CD8-positive, alpha-beta T cell (primary cell): ENCODE measurements at places on chromosomes 5 and 9. TPM values are rescaled to one million over a fixed set of nuclear protein-coding genes. Genes with fewer than 3 reads are reported as not detected.

DNA sequence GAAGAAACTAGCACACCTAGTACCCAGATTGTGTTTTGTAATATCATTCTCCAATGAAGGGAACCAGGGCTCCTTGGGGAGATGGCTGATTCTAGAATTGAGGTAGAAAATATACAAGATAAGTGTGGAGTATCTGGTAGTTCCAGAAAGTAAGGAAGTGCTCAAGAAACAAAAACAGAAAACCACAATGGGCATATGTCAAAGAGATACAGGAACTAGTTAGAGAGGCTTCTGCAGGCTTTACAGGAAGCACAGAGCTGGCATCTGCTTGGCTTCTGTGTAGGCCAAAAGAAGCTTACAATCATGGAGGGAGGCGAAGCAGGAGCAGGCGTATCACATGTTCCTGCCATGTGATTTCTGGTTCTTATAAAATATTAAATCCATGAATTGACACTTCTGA, 105.7 kb upstream of the TMEM161B start:
- DNase-seq: no peak

- no peak for DNase-seq
Observed at GRCh38 chr9:27712806-27713205, 139.5 kb upstream of the C9orf72 start.

The IFNA2 gene
- total RNA-seq: not detected

DNA sequence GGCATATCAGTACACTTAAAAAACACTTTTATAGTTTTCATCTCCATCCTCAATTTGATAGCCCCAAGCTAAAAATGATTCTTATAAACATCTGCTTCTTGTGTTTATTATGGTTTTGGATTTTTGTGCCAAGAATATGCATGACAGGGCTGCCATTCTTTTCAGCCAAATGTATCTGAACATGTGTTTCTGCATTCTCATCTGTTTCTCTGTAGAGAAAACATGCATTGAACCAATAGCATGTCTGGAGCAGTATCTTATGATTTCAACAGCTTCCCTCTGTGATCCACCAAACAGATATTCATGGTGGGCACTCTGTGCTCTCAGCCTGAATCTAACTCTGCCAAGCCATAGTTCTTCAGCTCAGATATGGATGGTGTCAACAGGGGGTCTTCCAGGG, 99.3 kb upstream of the ERCC6L2 start:
- no peak for DNase-seq
